ENCODE measurements at places on chromosomes 4 and X.

DNA sequence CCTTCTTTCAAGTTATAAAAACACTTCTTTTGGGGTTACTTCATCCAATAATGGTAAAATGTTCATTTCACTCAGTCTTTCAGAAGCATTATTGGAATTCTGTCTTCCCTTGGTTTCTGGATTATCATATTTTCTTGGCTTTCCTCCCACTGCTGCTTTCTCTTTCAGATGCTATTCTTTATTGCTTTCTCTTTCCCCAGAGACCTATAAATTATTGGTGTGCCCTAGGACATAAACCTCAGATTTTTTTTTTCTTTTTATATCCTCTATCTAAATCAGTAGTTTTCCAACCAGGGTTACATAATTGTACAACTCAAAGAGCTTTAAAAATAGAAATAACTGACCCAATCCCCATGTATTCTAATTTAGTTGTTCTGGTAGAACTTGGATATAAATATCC is 1005.5 kb downstream of the ARAP2 start:
- no peak for DNase-seq

DNA sequence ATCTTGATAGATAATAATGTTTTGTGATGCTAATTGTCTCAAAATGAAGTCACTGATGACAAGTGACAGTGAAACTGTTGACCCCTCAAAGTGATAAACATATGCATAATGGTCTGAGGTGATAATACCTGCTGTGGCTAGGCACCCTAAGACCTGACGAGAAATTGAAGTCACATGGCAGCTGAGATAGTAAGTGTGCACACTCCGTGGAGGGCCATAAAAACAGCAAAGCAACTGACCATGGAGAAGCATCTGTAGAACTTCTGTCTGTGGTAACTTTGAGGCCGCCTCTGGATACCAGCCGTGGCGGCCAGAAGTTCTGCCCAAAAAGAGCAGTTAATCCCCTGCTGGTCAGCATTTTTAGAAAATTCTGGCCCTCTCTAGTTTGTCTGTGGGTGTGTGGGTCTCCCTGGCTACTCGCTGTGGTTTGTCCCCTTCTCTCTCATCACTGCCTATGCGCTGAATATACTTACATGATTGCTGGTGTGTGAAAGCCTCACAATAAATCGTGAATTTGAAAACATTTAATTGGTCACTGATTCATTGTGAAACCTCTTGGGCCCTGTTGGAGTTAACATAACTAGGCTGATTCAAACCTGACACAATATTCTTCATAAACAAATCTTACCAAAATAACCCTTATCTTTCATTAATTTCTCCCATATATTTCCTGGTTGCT is 50.6 kb downstream of the CCDC149 start:
- DNase-seq = no peak

GRCh38 chr4:40288566-40288965 is 46.6 kb upstream of the CHRNA9 start:
- no peak for DNase-seq

GRCh38 chr4:124682384-124682783 is 30.1 kb downstream of the ANKRD50 start:
- no peak for DNase-seq

GRCh38 chrX:64977830-64978229 is 1.6 kb upstream of the ZC4H2 start:
- DNase-seq = no peak

GRCh38 chrX:35664833-35665232 is 133.3 kb upstream of the MAGEB16 start:
- DNase-seq = no peak

GRCh38 chr4:86307432-86307831 is 52.4 kb downstream of the MAPK10 start:
- no peak for DNase-seq

All from left forelimb (tissue), 1 donor.